Testis (tissue), 5 donors: ENCODE measurements at places on chromosomes 2 and 18. TPM values are rescaled to one million over a fixed set of nuclear protein-coding genes. Genes with fewer than 3 reads are reported as not detected.
A peak's percentile ranks its signal among the peaks of the same experiment; 100 is the strongest.

Gene ASXL3
- total RNA-seq, result 18.0 TPM

Gene ANKRD62
- 56.8 TPM for total RNA-seq

Gene ALLC
- total RNA-seq, result 18.5 TPM

Gene SRD5A2
- total RNA-seq, result 1.4 TPM

Gene MBD1
- total RNA-seq, result 181 TPM

Gene FLACC1
- total RNA-seq, result 10.5 TPM

Gene ADGRF3
- total RNA-seq, result 2.2 TPM

Gene CRYGD
- not detected for total RNA-seq

Gene SULT1C4
- total RNA-seq, result 0.63 TPM

- H3K27ac ChIP-seq, result no peak overlapping the region
- H3K4me1 ChIP-seq, result no peaks in the 10 kb centered on the region
- no peak overlapping the region for H3K4me3 ChIP-seq
- no peaks in the 10 kb centered on the region for H3K36me3 ChIP-seq
- no peak for DNase-seq
- H3K27me3 ChIP-seq, result no peaks in the 10 kb centered on the region
Observed at GRCh38 chr2:160255408-160255807, 55.3 kb upstream of the ITGB6 start.

GRCh38 chr18:22273101-22274039 is 104.0 kb downstream of the GATA6 start:
- no peaks in the 10 kb centered on the region for H3K36me3 ChIP-seq
- DNase-seq, result no peak
- H3K27me3 ChIP-seq, result no peaks in the 10 kb centered on the region
- no peaks in the 10 kb centered on the region for H3K4me1 ChIP-seq
- no peak overlapping the region for H3K27ac ChIP-seq

DNA sequence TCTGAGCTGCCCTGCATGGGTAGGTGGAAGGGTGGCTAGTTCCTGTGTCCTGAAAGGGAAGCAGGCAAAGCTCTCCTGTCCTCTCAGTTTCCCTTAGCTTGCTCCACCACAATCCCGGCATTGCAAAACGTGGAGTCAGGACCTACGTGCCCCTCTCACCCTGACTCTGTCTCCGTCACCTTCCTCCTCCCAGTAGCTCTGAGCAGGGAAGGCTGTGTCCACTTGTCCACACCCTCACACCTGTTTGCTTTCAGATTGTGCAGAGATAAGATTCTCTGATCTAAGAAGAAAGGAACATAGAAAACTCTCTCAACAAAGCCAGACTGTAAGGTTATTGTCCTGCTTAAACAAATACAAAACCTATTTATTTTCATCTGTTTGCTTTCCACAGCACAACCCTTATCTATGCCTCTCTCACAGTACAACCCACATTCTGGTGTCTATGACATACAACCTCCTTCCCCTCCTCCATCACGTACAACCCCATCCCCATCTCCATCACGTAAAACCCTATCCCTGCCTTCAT is 79.0 kb downstream of the ALPK2 start:
- H3K4me1 ChIP-seq, result no peaks in the 10 kb centered on the region
- H3K36me3 ChIP-seq, result no peaks in the 10 kb centered on the region
- no peaks in the 10 kb centered on the region for H3K27me3 ChIP-seq
- no peak overlapping the region for H3K4me3 ChIP-seq
- H3K27ac ChIP-seq, result no peak overlapping the region

- DNase-seq, result no peak
- H3K27ac ChIP-seq, result no peak overlapping the region
- H3K36me3 ChIP-seq, result no peaks in the 10 kb centered on the region
Observed at GRCh38 chr2:3198119-3198518, 179.5 kb downstream of the EIPR1 start.

DNA sequence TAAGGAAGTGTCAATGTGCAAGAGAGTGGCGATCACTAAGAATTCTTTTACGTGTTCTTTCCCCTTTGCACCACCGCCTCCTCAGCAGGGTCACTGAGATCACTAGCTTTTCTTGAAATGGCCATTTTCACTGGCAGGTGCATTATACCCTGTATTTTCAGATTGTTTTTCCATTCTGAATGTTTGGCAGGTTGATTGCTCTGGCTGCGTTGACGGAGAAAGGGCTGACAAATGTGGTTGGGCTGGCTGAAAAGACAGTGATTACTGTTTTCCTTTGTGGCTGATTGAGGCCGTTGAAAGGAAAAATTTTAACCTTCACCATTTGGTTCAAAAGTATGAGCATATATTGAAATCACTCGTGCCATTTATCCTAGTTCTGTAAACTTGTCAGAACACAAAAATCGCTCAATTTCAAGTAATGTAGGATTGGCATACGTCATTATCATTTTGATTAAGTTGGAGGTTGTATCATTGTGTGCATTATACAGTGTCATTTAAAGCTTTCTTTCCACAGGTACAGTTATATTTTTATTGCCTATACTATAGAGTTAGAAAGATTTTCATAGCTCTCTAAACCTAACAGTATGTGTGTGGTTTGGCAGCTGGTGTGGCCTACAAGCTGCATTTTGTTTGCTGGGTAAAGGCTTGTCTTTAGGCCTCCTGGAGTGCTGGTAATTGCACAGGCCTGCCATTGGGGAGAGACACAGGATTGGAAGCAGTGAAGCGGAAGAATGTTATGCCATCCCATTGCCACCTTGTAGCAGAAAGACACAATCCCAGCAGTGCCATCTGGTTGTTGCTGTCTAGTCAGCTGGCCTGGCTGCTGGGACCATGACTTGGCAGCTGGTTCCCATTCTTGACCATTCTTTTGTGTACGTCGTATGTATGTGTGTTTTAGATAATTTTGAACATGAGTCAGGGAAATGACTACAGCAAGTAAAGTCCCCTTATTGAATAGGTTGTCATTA is 36.7 kb downstream of the DYNC1I2 start:
- no peak overlapping the region for H3K4me3 ChIP-seq
- H3K36me3 ChIP-seq, result no peaks in the 10 kb centered on the region
- no peaks in the 10 kb centered on the region for H3K4me1 ChIP-seq

DNA sequence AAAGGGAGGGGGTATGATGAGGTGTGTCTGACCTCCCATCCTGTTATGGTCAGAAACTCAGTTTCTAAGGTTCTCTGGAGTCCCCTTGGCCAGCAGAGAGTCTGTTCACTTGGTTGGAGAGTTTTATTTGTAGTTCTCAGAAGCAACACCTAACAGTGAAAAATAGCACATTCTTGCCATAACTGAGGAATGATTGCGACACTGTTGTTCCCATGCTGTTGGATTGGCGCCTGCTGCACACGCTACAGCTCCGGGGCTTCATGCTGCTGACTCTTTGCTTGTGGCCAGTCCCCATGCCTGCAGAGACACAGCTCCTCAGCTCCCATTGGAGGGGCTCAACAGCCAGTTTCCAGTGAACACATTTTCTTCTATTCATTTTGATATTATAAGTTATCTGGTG is 42.1 kb downstream of the TPGS2 start:
- H3K36me3 ChIP-seq, result no peaks in the 10 kb centered on the region
- H3K27me3 ChIP-seq, result no peaks in the 10 kb centered on the region
- H3K4me1 ChIP-seq, result no peaks in the 10 kb centered on the region
- peak; percentile 18 for DNase-seq
- no peak overlapping the region for H3K4me3 ChIP-seq

DNA sequence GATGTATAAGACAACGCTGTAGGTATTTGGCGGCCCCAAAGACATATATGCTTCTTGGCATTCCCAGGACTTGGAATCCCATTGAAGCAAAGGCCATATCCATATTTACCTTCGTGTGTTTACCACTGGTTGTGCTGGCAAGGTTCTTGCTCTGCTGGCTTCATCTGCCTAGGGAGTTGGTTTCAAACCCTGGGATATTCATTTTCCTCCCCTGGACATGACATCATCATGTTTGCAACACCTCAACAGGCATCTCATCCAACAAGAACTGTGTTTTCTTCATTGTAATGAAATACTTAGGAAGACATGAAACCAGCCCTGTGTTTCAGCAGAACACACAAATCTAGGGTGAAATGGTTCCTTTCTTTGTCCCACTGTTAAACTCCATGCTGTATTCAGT is 77.9 kb upstream of the PHLPP1 start:
- no peaks in the 10 kb centered on the region for H3K36me3 ChIP-seq
- no peak for DNase-seq
- no peak overlapping the region for H3K27ac ChIP-seq
- no peaks in the 10 kb centered on the region for H3K4me1 ChIP-seq
- H3K27me3 ChIP-seq, result no peaks in the 10 kb centered on the region

DNA sequence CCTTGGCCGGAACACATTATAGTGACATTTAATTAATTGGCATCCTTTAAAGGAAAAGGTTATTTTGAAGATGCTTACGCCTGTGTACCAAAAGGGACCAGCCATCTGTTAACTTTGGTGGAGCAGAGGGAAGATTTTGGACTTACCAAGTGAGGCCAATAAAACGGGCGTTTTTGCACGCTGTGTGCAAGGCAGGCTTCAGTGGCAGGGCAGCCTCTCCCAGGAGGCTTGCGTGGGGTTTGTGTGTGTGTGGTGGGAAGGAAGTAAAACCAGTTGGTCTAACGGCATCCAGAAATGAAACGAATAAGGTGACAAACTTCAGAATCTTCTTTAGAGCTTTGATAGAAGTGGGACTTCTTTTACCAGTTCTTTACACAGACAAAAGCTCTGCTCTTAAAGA is 191.7 kb downstream of the PRKCE start:
- H3K4me1 ChIP-seq, result peaks cover 27% of the 10 kb centered on the region
- H3K27me3 ChIP-seq, result no peaks in the 10 kb centered on the region
- H3K27ac ChIP-seq, result no peak overlapping the region
- no peak for DNase-seq
- no peaks in the 10 kb centered on the region for H3K36me3 ChIP-seq

DNA sequence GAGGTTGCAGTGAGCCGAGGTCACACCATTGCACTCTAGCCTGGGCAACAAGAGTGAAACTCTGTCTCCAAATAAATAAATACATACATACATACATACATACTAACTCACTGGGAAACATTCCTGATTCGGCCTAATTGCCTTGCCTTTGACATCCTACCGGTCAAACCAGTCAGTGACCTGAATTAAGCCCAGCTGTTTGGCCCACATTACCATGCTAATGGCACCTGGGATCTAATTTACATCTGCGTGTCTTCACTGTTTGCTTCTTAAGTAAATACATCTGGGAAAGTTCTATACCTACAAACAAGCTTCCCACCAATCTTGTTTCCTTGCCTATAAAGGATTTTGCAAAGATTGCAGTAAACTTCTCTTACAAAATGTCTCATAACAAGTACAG is 230.2 kb upstream of the ZC3H15 start:
- H3K27me3 ChIP-seq, result no peaks in the 10 kb centered on the region
- DNase-seq, result no peak
- no peak overlapping the region for H3K27ac ChIP-seq
- no peak overlapping the region for H3K4me3 ChIP-seq
- no peaks in the 10 kb centered on the region for H3K4me1 ChIP-seq

- no peaks in the 10 kb centered on the region for H3K27me3 ChIP-seq
- H3K4me3 ChIP-seq, result no peak overlapping the region
- peak overlapping the region; percentile 72 for H3K27ac ChIP-seq
- DNase-seq, result peak; percentile 78
Observed at GRCh38 chr2:127086990-127087790, 19.8 kb downstream of the BIN1 start.

- H3K27ac ChIP-seq, result no peak overlapping the region
- peaks cover 8% of the 10 kb centered on the region for H3K4me1 ChIP-seq
- H3K4me3 ChIP-seq, result no peak overlapping the region
- no peaks in the 10 kb centered on the region for H3K27me3 ChIP-seq
- no peaks in the 10 kb centered on the region for H3K36me3 ChIP-seq
Observed at GRCh38 chr2:121078899-121079298, 206.1 kb downstream of the TFCP2L1 start.

DNA sequence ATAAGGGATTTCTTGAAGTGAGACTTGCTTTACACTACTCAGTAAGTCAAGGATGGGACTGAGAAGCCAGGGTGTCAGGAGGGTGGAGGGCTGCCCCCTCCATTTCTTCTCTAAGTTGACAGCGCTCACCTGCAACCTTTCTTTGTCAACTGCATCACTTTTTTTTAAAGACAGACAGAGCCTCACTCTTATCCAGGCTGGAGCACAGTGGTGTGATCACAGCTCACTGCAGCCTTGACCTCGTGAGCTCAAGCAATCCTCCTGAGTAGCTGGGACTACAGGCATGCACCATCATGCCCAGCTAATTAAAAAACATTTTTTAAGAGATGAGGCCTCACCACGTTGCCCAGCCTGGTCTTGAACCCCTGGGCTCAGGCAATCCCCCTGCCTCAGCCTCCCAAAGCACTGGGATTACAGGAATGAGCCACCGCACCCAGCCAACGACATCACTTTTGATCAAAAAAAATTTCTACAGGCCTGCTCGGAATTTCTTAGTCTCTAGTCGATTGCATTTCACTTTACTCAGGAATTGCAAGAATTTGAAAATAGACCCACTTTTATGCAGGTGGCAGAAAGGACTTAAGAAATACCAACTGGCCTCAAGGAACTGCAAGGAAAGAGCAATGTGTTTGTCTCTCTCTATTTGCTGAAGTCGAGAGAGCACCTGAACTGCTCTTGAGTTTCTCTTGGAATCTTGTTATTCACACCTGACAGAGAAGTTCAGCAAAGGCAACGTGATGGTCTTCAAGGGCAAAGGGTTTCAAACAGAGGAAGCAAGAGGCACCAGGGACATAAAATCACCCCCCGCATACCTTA is 101.4 kb downstream of the MYOM1 start:
- no peak for DNase-seq
- no peak overlapping the region for H3K27ac ChIP-seq
- no peaks in the 10 kb centered on the region for H3K36me3 ChIP-seq
- no peak overlapping the region for H3K4me3 ChIP-seq
- H3K4me1 ChIP-seq, result no peaks in the 10 kb centered on the region

GRCh38 chr2:143816916-143817315 is 687.7 kb downstream of the ARHGAP15 start:
- no peaks in the 10 kb centered on the region for H3K36me3 ChIP-seq
- H3K4me3 ChIP-seq, result no peak overlapping the region
- H3K27ac ChIP-seq, result no peak overlapping the region

DNA sequence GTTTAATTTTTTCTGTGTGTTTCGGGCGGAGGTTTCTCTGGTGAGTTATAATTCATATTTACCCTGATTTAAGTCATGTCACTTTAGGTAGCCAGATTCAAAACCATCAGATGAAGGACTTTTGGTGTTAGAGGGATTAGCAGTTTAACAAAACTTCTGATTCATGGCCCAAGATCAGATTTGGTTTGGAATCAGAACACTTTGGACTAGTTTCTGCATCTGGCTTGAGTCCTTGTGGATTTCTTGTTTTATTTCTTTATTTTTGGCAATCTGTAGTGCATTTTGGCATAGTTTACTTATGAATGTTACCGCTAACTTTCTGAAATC is 3.5 kb downstream of the NEDD4L start:
- no peak overlapping the region for H3K27ac ChIP-seq
- no peak overlapping the region for H3K4me3 ChIP-seq
- no peaks in the 10 kb centered on the region for H3K27me3 ChIP-seq
- H3K4me1 ChIP-seq, result no peaks in the 10 kb centered on the region
- no peak for DNase-seq
- no peaks in the 10 kb centered on the region for H3K36me3 ChIP-seq

GRCh38 chr18:48806551-48807261 is 144.1 kb downstream of the SMAD7 start:
- H3K4me3 ChIP-seq, result no peak overlapping the region
- no peaks in the 10 kb centered on the region for H3K27me3 ChIP-seq
- H3K27ac ChIP-seq, result no peak overlapping the region
- peaks cover 8% of the 10 kb centered on the region for H3K4me1 ChIP-seq
- no peaks in the 10 kb centered on the region for H3K36me3 ChIP-seq

- no peak for DNase-seq
- no peak overlapping the region for H3K27ac ChIP-seq
- no peaks in the 10 kb centered on the region for H3K4me1 ChIP-seq
- H3K36me3 ChIP-seq, result no peaks in the 10 kb centered on the region
- no peaks in the 10 kb centered on the region for H3K27me3 ChIP-seq
- no peak overlapping the region for H3K4me3 ChIP-seq
Observed at GRCh38 chr18:73646196-73646595, 501.4 kb downstream of the FBXO15 start.
